ENCODE measurements at places on chromosomes 12 and 14.

DNA sequence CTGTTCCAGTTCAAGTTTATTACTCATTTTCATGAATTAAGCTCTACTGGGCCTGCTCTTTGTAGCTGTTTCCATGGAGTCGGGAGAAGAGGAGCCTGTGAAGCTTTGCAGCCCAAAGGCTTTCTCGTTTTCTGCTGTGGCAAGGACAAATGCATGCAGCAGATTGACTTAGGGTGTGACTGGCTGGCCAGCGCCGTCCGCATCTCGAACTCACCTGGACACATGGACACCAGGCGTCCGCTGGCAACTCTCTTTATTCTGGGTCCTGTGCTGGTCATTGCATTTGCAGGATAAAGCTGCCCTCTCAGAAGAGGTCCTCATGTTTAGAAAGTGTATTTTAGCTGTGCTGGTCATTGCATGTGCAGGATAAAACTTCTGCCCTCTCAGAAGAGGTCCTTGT is 350.4 kb downstream of the TMEM121 start:
- no peak for DNase-seq

- no peak for DNase-seq
Observed at GRCh38 chr14:50798048-50798421, 32.9 kb downstream of the NIN start.

DNA sequence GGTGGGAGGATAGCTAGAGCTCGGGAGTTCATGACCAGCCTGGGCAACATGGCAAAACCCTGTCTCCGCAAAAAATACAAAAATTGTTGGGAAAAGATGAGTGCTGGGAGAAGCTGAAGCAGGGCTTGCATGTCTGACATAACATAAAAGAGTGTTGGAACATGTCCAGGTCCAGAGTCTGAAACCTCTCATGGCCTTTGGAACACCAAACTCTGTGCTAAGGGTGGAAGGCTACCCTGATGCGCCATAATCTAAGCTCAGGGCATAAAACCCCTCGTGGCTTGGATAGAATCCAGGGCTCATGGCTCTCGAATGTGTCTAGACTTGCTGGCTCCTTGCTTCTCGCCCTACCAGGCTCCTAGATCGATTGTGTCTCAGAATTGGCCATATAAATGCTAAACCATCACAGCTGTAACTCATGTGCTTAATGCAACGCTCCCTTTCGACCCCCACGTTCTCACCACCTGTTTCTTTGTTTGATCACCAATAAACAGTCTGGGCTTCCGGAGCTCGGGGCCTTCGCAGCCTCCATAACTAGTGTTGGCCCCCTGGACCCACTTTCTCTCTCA is 6.7 kb upstream of the CLEC7A start:
- DNase-seq, result no peak

- DNase-seq, result no peak
Observed at GRCh38 chr12:124677552-124678356, 110.3 kb upstream of the NCOR2 start.

DNA sequence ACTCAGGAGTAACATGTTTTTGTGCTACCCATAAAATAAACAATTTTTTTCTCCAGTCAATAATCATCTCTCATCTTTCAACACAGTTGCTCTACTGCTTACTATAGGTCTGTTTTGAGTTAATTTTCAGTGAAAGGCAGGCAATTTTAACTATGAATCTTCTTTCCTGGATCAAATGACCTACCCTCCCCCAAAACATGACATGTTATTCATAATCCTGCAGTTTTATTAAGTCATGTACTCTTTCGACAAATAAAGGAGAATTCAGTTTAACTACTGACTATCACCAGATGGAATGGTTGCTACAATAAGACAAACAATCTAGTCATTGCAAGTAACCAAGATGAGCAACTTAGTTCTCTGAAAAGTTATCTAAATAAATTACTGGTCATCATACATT is 106.0 kb upstream of the FAR2 start:
- no peak for DNase-seq

DNA sequence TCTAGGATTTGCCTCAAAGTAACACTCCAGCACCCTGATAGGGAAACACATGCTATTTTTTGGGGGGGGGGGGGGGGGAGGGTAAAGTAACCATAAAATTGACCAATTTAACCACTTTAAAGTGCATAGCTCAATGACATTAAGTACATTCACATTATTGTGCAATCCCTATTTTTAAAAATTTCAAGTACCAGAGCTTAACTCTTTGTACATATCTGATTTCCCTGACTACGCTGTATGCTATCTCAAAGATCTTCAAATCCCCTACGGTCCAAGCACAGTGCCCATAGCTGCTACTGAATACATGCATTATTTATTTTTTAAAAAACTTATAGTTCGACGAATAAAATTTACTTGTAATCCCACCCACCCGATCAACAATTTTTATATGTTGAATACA is 63.0 kb downstream of the BCL2L14 start:
- DNase-seq, result no peak

DNA sequence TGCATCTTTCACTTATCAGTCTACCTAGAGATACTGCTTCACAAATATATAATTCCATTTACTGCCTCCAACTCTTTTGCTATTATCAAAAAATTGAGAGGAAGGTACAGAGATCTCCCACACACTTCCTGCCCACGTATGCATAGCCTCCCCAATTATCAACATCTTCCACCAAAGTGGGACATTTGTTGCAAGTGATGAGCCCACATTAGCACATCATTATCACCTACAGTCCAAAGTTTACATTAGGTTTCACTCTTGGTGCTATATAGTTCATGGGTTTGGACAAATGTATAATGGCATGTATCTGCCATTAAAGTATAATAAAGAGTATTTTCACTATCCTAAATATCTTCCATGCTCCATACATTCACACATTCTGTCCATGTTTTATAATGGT is 66.3 kb downstream of the SLC2A13 start:
- DNase-seq, result no peak

DNA sequence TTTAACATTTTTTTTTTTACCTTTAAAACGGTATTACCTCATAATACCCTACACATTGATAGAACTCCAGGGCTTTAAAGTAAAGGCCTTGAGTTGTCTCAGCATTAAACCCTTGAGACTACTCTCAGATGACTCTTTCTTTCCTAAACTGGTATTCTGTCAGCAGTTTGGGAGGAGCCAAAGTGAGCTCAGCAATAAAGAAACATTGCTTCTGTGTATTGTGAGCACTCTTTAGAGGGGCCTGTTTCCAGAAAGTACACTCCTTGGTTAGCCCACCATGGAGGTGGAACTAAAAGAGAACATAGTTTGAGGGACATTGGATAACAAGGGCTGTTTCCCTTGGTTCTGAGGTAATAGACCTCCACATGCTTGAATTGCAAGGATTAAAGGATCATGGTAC is 20.4 kb downstream of the MAP3K12 start:
- no peak for DNase-seq

Data from activated T-cell treated with anti-CD3 and anti-CD28 coated beads for 24 hours (primary cell).